Spleen (tissue), 13 donors: ENCODE measurements at places on chromosomes 7 and 10. TPM values are rescaled to one million over a fixed set of nuclear protein-coding genes. Genes with fewer than 3 reads are reported as not detected.
A peak's percentile ranks its signal among the peaks of the same experiment; 100 is the strongest.

DNA sequence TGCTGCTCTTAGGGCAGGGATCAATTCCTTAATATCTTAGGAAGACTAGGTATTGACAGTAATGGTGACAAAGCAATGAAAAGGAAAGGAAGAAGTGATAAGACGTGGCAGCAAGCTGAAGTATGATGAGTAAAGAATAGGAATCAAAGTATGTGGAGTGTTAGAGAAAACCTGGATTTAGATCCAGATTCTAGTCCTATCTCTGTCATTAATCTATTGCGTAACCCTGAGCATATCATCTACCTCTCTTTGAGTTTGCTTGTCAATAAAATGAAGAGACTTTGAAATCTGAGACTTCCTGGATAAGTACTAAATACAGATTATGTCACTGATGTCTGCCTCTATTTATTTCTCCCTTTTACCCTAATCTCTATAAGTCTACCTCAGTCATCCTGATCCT, 89.2 kb downstream of the PTEN start:
- no peak for DNase-seq
- H3K36me3 ChIP-seq, result peaks cover 67% of the 10 kb centered on the region
- H3K4me1 ChIP-seq, result no peaks in the 10 kb centered on the region

- H3K36me3 ChIP-seq, result no peaks in the 10 kb centered on the region
- H3K27me3 ChIP-seq, result no peaks in the 10 kb centered on the region
- no peak overlapping the region for H3K4me3 ChIP-seq
- no peak overlapping the region for H3K27ac ChIP-seq
- no peak for DNase-seq
Observed at GRCh38 chr7:121510858-121511482, 114.9 kb upstream of the FAM3C start.

DNA sequence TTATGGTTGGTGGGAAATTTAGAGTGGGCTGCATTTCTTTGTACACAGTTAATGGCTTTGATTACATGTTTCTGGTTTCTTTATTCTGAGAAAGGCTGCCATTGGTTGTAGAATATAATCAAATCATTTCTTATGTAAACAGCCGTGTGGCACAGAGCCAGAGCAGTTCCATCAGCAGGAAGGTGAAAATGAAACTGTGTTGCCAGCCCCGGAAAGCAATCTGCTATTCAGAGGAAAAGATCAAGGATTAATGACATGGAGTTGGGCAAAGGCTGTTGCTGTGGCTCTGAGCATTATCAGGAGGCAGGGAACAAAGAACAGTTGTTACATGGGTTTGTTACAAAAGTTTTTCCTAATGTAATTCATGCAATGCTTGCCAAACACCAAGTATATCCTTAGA, 74.2 kb upstream of the ZNF716 start:
- no peak for DNase-seq
- no peaks in the 10 kb centered on the region for H3K27me3 ChIP-seq
- H3K4me1 ChIP-seq, result no peaks in the 10 kb centered on the region
- no peaks in the 10 kb centered on the region for H3K36me3 ChIP-seq
- H3K27ac ChIP-seq, result peak overlapping the region; percentile 43

DNA sequence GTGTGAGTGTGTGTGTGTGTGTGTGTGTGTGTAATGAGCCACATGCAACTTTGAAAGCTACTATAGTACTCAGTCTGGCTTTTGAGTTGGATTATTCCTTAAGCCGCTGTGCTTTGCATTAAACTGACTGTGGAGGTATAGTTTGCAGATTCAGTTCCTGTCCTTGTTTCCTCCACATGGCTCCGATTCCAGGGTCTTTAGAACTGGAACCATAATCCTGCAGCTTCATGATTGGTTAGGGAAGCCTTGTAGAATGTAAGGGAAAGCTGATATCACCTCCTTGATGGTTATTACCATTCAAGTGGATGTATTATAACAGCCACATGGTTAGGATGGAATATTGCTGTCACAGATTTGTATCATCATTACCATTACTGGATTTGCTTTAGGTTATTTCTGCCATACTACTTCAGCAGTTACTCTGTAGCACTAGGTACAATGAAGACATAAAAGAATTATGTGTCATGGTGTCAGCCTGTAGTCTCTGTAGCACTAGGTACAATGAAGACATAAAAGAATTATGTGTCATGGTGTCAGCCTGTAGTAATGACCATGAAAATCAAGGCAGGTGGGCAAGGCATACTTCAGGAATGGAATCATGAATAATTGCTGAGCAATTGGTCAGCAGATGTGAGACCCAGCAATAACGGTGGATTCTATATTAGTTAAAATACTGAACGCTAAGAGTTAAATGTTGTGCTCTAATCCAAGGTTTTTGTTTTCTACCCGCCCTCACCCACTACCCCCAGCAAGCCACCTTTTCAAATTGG, 275.1 kb upstream of the FZD1 start:
- no peaks in the 10 kb centered on the region for H3K27me3 ChIP-seq
- H3K4me3 ChIP-seq, result no peak overlapping the region
- H3K4me1 ChIP-seq, result no peaks in the 10 kb centered on the region
- no peak for DNase-seq

GRCh38 chr7:116724560-116725231, 52.7 kb downstream of the MET start:
- DNase-seq, result no peak
- no peaks in the 10 kb centered on the region for H3K36me3 ChIP-seq
- peaks cover 15% of the 10 kb centered on the region for H3K4me1 ChIP-seq

DNA sequence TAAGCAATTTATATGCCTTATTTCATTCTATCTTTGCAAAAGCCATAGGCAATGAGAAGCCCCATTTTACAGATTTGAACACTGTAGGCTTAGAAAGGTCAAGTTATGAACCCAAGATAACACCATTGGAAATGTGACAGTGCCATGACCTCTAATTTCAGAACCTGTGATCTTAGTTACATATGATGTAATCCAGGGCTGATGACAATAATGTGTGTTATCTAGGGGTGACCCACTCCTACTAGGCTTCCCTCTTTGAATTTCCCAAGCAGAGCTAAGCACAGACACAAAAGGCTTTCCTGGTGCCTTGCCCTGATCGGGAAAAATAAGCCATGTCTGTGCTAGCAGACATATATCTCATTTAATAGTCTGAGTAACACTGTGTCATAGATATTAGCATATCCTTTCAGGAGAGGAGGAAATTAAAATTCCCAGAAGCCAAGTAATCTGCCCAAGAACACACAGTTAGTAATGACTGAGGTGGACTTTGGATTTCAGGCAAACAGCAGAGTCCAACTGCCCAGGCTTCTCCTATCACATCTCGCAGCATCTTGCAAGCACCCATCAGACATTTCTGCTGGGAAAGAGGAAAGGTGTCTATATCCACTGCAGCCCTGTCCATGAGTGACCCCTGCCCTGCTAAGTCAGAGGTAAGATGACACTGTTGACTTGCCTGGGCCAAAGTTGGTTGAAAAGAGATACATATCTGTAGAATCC, 2.8 kb upstream of the TECTB start:
- H3K4me3 ChIP-seq, result no peak overlapping the region
- no peaks in the 10 kb centered on the region for H3K27me3 ChIP-seq

DNA sequence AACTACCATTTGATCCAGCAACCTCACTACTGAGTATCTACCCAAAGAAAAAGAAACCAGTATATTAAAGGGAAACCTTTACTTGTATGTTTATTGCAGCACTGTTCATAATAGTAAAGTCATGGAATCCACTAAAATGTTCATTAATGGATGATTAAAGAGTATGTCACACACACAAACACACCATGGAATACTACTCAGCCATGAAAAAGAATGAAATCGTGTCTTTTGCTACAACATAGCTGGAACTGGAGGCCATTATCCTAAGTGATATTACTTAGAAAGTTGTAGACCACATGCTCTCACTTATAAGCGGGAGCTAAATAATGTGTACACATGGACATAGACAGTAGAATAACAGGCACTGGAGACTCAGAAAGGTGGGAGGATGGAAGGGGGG, 203.0 kb upstream of the SLC26A5 start:
- H3K27me3 ChIP-seq, result no peaks in the 10 kb centered on the region
- no peak overlapping the region for H3K4me3 ChIP-seq
- no peaks in the 10 kb centered on the region for H3K4me1 ChIP-seq
- H3K27ac ChIP-seq, result no peak overlapping the region
- no peak for DNase-seq

GRCh38 chr10:117339578-117339977, 35.7 kb downstream of the PDZD8 start:
- no peak for DNase-seq
- H3K27ac ChIP-seq, result no peak overlapping the region
- no peaks in the 10 kb centered on the region for H3K36me3 ChIP-seq
- H3K4me3 ChIP-seq, result no peak overlapping the region

GRCh38 chr10:49707585-49707984, 28.1 kb downstream of the C10orf53 start:
- H3K27ac ChIP-seq, result no peak overlapping the region
- DNase-seq, result no peak
- H3K4me1 ChIP-seq, result no peaks in the 10 kb centered on the region
- no peaks in the 10 kb centered on the region for H3K27me3 ChIP-seq
- no peak overlapping the region for H3K4me3 ChIP-seq

The AIFM2 gene
- total RNA-seq, result 8.1 TPM

The MDFIC gene
- 39.0 TPM for total RNA-seq

The ASZ1 gene
- total RNA-seq, result not detected

The ANKRD1 gene
- total RNA-seq, result 0.83 TPM

The HTRA1 gene
- total RNA-seq, result 63.7 TPM
